ENCODE measurements at places on chromosomes 6 and 20.

- DNase-seq = no peak
These were observed 1.9 kb downstream of the TNFAIP3 start for GRCh38 chr6:137868721-137869548.

GRCh38 chr6:6861351-6861894, 246.3 kb upstream of the RREB1 start:
- no peak for DNase-seq

DNA sequence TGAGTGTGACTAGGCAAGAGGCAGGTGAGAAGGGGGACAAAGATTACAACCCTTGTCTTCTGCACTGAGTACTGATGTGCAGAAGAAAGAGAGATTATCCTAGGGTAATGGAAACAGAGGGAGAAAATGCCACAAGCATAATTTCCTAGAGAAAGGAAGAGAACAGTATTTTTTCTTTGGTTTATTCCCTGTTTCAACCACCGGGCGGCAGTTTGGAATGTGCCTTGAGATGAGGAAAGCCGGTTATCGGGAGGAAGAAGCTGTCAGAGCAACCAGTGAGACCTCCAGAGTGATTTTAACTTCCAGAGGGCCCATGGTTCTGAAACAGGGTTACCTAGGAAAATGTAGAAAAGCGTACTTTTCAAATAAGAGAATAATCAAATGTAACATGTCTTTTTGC, 121.4 kb downstream of the REV3L start:
- DNase-seq = peak; percentile 47

DNA sequence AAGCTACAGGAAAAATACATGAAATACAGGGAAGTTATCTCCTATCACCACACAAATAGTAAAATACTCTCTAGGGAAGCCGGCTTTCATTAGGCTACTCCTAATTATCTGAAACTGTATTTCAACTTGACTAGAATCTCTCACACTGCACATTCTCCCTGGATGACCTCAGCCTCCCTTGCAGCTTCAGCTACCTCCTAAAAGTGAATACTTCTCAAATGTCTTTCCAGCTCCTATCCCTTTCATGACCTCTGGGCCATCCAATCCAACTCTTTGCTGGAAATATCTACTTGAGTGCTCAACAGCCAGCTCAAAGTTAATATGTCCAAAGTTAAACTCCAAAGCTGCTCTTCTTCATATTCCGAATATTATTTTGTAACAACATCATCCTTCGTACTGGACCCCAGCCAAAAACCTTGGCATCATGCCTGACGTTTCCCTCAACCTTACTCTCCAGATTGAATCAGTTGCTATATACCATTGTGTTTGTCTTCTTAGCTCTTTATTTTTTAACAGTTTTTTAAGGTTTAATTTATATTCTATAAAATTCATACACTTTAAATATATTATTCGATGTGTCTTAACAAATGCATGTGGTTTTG, 29.4 kb upstream of the KIF6 start:
- DNase-seq = no peak

DNA sequence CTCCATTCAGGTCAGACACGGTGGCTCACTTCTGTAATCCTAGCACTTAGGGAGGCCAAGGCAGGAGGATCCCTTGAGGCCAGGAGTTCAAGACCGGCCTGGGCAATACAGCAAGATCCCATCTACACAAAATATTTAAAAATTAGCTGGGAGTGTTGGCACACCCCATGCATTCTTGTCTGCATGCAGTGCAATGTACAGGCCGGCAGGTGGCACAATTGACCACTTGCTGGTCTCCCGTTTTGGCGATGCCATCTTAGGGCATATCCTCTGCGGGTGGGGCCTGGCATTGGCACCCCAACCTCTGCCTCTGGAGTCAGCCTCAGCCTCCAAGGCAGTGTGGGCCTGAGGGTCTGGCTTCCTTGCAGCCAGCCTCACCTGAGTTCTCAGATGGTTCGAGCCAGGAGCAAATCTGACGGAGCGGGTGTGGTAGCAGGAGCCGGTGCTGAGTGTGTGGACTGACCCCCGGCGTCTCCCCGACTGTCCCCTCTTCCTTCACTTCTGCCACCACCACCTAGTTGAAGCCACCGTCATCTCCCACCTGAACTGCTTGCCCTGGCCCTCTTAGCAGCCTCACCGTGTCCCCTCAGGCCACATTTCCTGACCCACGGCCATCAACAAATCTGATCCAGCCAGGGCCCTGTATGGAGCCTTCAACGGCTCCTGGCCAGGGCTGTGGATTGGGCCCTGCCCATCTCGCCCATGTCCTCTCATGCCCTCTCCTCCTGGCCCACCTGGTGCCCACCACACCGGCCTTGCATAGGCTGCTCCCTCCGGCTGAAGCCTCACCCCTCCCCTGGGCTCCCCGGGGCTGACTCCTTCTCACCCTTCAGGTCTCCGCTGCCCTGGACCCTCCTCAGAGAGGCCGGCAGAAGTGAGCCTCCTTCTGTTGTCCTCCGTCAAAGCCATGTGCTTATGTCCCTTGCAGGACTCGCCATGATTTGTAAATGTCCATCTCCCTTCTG, 44.0 kb downstream of the EFCAB8 start:
- DNase-seq = peak; percentile 51

- DNase-seq = no peak
These were observed 36.6 kb downstream of the MGME1 start for GRCh38 chr20:18005170-18005989.

DNA sequence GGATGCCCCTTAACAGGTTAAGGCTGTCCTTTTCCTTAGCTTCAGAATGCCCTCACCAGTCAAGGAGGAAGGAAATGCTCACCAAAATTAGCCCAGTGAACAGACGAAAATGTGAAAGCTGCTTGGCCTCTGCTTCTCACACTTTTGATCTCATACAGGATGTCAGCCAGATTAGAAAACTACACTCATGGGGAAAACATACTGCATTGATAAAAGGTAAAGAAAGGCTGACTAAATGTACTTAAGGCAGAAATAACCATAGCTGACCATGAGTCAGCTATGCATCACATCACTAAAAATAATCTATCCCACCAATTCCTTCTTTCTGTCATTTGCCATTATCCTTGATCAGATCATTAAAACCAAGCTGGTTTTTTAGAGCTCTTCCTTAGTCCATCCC, 198.4 kb upstream of the TENT5A start:
- peak; percentile 88 for DNase-seq

DNA sequence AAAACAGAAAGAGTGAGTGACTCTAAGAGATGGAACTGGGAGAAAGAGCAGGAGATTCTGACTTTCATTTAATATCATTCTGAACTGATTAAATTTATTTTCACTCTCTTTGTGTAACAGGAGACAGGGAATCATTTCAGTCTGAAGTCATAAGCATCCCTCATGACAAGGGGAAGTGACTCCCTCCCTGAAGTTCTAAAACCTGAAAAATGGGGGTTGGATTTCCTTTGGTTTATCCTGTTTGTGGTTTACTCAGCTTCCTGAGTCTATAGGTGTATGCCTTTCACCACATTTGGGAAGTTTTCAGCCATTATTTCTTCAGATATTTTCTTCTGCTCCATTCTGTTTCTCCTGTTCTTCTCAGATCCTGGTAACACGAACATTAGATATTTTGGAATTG, 3.4 kb upstream of the FKBP1A start:
- DNase-seq = no peak

DNA sequence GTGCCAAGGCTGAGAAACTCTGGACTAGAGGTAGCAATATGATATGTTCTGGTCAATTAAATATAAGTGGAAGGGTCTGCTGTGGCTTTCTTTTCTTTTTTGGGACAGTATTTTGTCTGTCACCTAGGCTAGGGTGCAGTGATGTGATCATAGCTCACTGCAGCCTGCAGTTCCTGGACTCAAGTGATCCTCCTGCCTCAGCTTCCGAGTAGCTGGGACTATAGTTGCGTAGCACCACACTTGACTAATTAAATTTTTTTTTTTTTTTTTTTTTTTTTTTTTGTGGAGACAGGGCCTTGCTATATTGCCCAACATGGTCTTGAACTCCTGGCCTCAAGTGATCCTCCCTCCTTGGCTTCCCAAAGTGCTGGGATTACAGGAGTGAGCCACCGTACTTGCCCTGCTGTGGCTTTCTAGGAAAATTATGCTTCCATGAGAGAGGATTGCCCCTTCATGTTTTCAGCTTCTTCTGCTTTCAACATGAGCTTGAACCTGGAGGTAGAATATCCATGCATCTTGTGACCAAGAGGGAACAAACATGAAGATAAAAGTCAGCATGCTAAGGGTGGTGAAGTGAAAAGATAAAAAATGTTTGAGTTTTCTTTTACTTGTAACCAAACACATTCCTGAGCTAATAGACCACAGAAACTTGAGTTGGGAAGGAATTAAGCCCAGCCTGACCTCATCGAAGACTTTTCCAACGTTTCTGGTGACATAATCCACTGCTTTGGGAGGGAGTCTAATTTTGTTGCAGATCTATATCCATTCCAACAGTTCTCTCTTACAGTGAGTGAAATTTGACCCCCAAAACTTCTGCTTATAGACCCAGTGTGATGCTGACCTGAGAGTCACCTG, 75.1 kb downstream of the CARMIL1 start:
- DNase-seq = peak; percentile 55

DNA sequence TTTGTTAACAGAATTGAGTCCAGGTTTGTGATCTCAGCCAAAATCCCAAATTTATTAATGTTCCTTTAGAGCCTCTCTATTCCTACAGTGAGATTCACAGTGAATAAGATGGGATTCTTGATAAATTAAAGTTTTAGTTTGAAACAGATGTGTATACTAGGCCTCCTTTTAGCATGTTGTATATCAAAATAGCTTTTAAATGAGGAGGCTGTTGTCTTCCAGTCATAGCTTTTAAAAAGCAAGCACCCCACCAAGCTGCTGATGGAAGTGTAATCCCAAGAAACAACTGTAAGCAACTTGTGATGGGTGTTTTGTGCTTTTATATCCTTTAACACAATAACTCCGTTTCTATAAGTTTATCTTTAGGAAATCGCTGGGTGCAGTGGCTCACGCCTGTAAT, 7.0 kb downstream of the GTF2H5 start:
- peak; percentile 14 for DNase-seq

GRCh38 chr6:41419385-41419784, 84.0 kb downstream of the NCR2 start:
- no peak for DNase-seq

- peak; percentile 28 for DNase-seq
These were observed 797 bp upstream of the GNRH2 start for GRCh38 chr20:3042625-3043024.

DNA sequence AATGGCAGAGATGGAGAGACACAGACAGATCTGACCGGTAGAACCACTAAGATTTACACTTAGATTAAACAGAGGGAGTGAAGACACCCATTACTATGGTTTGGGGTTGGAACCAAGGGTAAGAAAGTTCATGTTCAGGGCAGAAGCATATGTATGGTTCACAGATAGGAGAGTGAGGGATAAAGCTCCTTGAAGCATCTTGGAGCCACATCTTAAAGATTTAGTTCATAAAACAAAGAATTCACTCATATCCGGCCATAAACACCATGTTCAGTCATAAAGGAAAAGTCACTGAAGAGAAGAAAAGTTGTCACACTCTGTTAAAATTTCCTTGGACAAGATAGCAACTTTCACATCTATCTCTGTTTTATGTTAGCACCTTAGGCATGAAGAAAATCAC, 18.0 kb downstream of the STX7 start:
- DNase-seq = no peak

DNA sequence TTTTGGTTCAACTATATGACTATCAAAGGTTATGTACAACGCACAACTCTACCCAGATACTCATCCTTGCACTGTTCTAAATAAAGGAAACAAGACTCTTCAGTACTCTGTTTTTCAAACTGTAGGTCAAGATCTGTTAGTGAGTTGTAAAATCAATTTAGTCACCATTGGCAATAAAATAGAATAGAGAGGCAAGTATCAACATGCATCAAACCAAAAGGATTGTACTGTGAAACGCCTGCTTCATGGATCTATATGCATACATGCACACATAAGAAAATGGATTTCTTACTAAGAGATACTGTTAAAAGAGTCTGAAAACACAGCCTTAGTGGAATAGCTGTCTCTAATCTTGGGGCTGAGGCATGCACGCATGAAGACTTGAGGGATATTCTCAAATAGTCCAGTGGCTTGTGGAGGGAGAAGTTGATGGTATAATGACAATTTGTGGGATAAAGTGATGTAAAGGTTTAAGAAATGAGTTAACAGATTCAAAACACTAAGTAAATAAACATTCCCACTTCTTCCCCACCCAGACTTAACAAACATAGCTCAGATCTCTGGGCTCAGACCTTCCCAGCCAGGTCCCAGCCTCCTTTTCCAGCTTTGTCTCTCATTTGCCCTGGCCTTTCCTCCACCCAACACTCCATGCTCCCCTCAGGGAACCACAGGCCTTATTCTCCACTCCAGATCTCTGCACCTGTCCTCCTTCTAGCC, 10.7 kb upstream of the LZTS3 start:
- no peak for DNase-seq

DNA sequence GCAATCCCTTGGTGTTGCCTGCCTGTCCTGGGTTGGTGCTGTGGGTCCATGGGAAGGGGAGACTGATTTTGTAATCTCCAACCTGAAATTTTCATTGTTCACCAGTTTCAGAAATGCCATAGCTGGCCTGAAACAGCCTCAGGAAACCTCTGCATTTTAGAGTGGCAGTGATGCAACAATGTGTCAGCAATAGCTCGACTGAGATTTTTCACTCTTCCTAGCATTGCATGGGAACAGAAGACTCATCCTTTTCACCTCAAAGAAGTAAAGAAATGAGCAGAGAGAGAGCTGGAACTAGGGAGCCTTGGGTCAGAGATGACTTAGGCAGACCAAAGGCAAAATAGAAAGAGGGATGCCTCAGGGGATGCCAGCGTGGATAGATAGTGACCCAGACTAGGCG, 23.7 kb upstream of the TMEM14A start:
- peak; percentile 68 for DNase-seq

GRCh38 chr20:20806121-20807095, 94.0 kb upstream of the RALGAPA2 start:
- no peak for DNase-seq

GRCh38 chr6:170096803-170097504, 193.9 kb downstream of the DLL1 start:
- no peak for DNase-seq

- no peak for DNase-seq
These were observed 179.3 kb downstream of the MTFR2 start for GRCh38 chr6:136070815-136071214.

DNA sequence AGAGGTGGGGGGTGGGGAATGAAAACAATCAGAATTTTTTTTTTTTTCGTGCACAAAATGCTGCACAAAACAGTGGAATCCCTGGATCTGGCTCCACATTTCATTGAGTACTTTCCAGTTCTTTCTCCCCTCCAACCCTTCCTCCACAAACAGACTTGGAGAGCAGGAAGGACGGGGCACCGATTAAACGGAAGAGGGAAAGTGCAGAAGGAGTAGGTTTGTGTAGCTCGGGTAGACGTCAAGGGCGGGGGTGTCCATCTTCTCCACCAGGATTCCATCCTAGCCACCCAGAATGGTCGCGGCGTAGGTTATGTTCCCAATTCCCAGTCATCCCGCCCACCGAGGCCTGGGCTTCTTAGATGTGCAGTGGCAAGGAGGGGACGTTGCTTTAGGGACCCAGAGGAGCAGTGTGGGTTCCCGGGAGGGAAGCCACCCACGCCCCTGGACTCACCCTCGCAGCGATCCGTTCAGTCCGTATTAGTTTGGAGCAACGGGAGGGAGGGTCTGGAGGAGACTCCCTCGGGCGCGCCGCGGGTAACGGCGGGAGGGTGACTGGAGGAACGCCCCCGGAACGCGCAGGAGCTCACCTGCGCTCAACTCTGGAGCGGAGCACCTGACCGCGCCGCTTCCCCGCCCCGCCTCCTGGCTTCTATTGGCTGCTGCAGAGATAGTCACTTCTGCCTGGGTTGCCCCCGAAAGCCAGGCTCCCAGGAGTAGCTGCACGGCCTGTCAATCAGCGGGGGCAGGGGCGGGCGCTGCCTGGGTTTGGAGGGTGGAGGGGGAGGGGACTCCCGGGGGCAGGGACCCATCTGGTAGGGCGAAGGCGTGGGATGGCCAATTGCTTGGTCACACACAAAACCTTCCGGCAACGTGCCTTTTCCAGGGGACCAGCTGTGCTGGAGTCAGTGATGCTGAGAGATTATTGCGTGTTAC, at the start of gene ENPP5:
Gene ENPP5 (minus strand): TSS at position 624 of the 933 bp plus-strand sequence. CDS start 2,718 bp downstream, outside the sequence.
- peak; percentile 62 for DNase-seq
